Stimulated activated CD4-positive, alpha-beta T cell treated with anti-CD3 and anti-CD28 coated beads, Interleukin-4, amount 100 ng/mL, for 48 hours (primary cell): ENCODE measurements at places on chromosomes 1 and 21.

- no peak for DNase-seq
These were observed 11.7 kb downstream of the PTGFRN start for GRCh38 chr1:116921301-116921885.

GRCh38 chr1:207807690-207808321 lies 56.0 kb downstream of the CD46 start:
- DNase-seq = no peak

DNA sequence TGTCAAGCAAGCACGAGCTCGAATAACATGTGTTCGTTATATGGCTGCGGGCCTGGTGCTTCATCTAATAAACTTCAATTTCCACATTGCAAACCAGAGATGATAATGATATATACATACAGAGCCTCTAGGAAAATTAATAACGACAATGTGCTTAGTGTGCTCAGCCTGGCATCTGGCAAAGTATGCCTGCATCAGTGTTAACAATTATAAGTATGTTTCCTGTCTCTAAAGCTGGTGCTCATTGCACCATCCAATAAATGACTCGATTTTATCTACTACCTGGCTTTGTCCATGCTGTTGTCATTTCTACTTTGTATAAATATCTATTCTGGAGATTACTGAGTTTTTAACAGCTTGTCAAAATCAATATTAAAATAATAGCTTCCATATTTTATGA lies 1402.6 kb downstream of the MRPL39 start:
- no peak for DNase-seq

GRCh38 chr1:81547912-81548303 lies 252.8 kb upstream of the ADGRL2 start:
- no peak for DNase-seq

DNA sequence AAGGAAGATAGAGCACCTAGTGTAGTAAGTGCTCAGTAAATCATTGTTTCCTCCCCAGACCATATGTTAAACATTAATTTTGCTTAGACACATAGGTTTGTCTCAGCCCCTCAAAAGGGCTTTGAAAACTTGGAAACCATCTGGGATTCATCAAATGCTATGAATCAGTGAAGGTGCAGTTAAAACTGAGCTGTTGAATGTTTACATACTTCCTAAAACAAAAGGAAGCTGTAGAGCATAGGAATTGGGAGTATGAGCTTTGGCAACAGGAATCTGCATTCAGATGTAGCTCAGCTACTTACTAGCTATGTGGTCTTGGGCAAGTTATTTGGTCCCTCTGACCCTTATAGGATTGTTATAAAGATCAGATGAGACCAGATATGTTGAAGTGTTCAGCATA lies 18.7 kb upstream of the PODN start:
- no peak for DNase-seq
